HFFc6 (cell line): ENCODE measurements at places on chromosomes 2 and 18. TPM values are rescaled to one million over a fixed set of nuclear protein-coding genes. Genes with fewer than 3 reads are reported as not detected.
A peak's percentile ranks its signal among the peaks of the same experiment; 100 is the strongest.

SMYD5 gene
- 20.9 to 25.3 TPM (median 24.0 TPM) in 3 replicates for total RNA-seq

AGXT gene
- total RNA-seq, result not detected in 3 replicates

CDH7 gene
- not detected in 3 replicates for total RNA-seq

UNC80 gene
- not detected in 3 replicates for total RNA-seq

XPO1 gene
- 126 to 166 TPM (median 158 TPM) in 3 replicates for total RNA-seq

IGFBP5 gene
- 64.2 and 120 TPM in 2 replicates for total RNA-seq

ITGAV gene
- total RNA-seq, result 66.9 and 78.5 TPM in 2 replicates

GAREM2 gene
- not detected in 3 replicates for total RNA-seq

DNA sequence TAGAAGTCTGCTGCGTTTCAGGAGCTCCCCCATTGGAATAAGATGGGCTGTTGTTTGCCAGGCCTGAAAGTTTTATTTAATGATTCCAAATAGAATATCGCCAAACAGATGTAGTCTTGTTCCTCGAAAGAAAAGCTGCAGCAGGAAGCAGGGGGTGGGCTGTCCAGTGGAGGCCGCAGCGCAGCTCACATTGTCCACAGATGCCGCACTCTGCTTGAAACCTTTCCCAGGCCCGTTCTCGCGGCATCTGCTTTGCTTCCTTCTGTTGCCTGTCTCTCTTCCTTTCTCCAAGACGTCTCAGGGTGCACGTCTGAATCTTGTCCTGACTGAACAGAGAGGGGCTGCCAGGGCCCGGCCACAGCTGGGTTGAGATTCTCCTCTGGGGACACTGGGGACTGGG is 12.4 kb upstream of the IGFBP2 start:
- DNase-seq, result no peak

GRCh38 chr2:153235516-153235915 is 243.0 kb downstream of the RPRM start:
- DNase-seq, result no peak

DNA sequence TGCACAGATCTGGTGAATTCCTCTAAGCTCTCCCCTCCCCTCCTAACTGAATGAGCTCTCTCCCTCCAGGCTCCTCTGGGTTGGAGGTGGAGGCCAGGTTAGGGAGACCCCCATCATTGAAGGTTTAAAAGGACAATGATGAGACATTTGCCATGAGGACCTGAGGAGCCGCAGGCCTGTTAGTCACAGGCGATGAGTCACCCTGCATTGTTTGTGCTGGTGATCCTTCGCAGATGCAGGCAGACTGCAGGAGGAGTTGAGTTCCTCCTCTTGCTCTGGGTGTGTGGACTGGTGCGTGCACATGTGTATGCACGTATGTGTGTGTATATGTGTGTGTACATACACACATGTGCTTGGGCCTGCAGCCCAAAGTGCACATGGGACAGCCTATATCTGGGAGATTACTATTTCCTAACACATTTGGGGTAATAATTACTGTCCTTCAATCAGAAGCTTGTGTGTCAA is 42.0 kb downstream of the MCFD2 start:
- DNase-seq, result peak; percentile 94

DNA sequence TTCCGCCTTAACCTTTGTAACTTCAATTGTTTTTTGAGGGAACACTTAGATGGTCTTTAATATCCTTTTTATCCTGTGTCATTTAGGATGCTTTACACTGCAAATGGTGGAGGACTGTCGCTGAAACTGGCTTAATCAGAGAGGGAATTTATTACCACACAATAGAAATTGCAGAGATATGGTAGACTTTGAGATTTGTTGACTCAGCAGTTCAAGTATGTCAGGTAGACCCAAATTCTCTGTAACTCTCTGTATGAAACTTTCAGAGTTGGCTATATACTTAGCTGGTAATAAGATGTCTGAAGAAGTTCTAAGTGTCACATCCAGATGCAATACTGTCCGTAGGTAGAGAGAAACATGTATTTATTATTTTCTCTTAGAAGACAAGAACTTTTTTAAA is 100.1 kb downstream of the ZNF804A start:
- no peak for DNase-seq

- DNase-seq, result no peak
Measured at GRCh38 chr2:232928551-232929302, 58.7 kb downstream of the SNORC start.

DNA sequence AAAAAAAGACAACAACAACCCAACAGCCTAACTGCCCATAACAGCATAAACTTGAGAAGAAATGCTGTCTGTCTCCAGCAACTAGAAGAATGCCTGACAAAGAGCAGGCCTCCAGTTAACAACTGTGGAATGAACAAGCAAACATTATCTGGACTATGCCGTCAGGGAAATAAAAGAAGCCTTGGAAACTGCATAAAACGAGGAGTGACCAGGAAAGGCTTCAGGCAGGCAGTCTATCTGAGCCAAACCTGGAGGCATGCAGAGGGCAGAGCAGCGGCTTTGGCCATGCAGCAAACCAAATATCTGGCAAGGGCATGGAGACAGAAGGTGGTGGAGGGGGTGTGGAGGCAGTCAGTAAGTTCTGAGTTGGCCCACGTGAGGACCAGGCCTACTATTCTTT is 11.1 kb downstream of the HES6 start:
- no peak for DNase-seq

DNA sequence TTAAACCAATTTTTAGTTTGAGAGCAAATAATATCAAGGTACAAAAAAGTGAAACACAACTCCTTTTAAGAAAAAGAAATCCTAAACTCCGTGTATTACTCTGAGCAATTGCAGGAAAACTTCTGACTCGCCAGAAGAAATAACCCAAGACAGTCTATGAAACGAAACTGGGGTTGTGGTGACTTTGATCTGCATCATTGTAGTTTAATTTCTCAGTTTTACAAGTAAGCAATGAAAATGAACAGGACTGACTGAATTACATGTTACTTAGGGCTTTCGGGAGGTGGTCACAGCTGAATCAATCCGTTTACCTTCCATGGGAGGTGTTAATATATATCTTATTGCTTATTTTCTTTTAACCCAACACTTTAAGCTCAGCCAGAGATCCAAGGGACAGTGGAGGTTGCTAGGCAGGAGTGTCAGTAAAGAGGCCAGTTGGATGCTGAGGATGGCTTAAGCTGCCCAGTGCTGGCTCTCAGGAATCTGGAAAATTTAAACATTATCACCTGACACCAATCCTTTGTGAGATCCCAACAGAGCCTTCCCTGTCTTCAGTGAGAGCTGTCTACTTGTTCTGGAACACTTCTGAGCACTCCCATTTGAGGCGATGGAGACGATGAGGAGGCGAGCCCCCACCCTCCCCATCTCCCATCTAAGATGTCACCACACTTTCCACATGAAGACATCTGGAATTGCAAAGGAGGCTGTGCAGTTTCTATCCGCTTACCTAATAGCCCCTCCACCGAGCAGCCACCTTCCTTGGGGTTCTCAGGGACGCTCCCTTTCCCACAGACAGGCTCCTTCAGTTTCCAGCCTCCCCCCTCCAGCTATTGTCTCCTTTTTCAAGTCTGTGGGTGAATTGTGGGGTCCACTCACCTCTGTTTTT is 3.6 kb upstream of the RAB31 start:
- DNase-seq, result no peak

DNA sequence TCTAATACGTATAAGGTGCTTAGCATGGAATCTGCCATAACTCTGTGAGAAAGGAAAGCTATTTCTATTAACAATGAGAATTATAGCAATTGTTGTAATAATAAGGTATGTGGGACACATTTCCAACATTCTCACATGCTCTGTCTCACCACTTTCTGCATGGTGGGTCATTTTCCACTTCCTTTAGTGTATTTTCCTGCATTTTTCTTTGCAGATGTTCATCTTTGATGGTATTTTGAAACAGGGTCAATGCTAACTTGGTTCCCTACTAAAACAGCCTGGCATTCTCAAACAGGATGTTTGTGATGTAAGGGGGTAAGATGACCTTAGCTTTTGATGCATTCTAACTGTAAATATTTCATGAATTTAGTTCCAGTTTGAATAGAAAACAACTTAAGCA is 54.7 kb downstream of the MYO1B start:
- no peak for DNase-seq
